NCI-H2107 (cell line): ENCODE measurements at places on chromosomes 13 and 19.

DNA sequence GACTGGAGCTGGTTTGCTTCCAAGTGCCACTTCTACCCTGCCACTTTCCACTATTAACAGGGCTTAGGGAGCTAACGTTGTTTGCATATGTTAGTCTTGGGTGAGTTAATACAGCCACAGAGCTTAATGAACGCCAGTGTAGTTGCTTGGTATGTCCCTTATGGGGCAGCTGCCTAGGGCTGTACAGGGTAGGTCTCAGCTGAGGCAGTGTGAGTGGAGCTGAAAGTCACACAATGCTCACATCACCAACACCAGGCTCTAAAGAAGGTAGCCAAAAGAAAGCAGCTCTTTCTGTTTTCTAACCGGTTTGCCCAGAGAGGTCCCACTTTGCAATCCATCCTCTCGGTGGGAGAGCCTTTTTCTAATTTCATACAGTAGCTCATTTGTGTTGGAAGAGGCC is 186.2 kb downstream of the RGCC start:
- DNase-seq = no peak

GRCh38 chr19:5627395-5627904 is 4.6 kb downstream of the SAFB start:
- DNase-seq = no peak

- DNase-seq = peak; percentile 21
These were observed 198.4 kb downstream of the COL4A1 start for GRCh38 chr13:110108348-110109139.

DNA sequence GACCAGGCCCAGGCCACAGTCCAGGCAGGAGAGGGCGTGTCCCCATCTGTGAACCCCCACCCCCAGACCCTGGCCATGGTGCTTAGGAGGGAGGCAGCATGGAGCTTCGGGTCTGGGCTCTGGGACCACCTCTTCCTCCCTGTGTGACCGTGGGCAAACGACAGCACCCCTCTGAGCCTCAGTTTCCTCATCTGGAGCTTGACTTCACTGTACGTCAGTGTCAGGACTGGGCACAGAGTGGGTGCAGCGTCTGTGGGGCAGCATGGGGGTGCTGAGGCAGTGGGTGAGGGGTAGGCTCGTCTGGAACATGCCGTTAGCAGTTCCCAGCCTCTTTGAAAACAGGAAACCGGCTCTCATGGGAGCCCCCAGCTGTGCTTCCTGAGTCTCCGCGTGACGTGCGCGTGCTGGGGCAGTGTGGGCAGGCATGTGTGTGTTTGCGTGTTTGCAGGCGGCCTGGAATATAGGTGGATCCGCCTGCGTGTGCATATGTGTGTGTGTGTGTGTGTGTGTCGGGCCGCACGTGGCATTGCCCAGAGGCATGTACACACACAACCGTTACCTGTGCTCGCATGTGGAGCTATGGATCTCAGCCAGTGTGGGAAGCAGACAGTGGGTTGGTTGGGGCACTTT is 15.8 kb downstream of the ARRDC2 start:
- DNase-seq = no peak

DNA sequence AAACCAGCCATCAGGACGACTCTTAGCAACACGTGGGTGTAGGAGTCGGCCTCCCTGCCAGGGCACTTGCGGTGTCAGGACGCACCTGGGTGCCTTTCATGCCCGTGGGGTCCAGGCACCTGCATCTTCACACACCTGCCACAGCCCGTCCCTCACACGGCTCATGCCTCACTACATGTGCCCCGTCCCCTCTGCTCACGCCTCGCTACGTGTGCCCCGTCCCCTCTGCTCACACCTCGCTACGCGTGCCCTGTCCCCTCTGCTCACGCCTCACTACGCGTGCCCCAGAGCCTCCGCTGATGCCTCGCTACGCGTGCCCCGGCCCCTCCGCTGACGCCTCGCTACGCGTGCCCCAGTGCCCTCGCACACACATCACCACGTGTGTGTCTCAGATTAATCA is 58.0 kb upstream of the F7 start:
- no peak for DNase-seq
